Nucleus accumbens (tissue), 56 donors: ENCODE measurements at places on chromosomes 2 and 18.

GRCh38 chr2:164079258-164079657, 343.4 kb upstream of the FIGN start:
- DNase-seq: no peak

GRCh38 chr18:1104181-1104881, 199.7 kb downstream of the ADCYAP1 start:
- no peak for DNase-seq

DNA sequence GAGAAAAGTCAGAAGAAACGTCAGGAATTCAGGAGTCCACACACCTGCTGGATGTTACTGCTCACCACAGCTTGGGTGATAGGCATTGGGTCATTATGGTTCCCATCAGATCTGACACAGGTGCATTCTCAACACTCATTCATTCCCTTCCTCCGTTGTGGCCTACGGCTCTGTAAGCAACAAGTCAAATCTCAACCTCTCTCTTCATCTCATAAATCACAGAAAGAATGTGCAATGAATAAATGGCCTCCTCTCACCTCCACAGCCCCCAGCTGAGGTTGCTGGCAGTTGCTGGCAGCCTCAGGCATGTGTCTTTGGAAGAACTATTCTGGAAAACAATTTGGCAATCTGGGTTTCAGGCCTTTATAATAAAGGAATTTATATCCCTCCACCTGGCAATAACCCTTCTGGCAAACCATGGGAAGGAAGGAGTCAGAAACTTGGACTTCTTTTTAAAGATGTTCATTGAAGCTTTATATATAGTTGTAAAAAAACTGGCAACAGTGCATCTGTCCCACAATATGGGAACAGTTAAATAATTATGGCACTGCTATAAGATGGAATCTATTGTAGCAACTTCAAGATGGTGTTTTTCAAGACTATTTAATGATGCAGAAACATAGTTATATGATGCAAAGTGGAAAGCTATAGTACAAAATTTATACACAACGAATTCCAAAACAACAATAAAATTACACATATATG, 175.4 kb downstream of the ANAPC1 start:
- DNase-seq: no peak

DNA sequence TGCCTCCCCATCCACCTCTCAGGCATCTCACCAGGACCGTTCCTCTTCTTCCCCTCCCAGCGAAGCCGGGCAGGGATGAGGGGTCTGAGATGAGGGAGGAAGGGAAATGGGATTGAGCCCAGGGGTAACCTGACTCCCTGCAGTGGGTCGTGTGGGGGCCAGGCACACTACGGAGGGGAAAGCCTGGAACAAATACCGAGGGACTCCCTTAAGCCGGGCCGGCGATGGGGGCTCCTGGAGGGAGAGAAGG, 250 bp upstream of the SPEG start:
- no peak for DNase-seq

DNA sequence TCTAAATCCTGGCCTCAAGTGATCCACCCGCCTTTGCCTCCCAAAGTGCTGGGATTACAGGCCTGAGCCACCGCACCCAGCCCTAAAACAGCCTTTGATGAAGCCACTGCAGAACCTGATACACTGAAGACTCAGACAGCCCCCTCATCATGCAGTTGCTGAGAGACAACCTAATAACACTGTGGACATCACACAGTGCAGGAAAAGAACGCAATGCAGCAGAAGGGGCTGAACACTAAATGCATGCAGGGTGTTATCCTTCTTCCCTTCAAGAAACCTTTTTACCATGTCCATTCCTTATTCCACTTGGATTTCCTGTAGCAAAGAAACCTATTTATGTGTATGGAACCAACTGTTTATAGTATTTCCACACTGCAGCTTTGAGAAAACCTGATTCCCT, 35.7 kb downstream of the MGAT4A start:
- DNase-seq: no peak

- no peak for DNase-seq
These were observed 361.9 kb downstream of the TXNL1 start for GRCh38 chr18:56276466-56276865.

DNA sequence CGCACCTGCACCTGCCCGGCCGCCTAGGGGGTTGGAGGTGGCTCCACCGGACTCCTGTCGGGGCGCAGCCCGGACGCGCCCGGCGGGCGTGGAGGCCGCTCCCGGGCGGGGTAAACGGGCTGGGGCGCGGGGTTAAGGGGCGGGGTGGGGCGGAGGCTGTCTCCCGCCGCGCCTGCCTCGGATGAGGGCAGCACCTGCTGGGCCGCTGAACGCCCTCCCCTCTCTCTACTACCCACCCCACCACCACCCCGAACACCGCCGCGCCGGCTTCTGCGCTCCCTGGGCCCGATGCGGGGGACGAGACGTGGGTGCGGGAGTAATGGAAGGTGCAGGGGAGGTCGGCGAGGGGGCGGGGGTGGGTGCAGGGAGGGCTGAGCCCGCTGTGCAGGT, 224.8 kb upstream of the ID2 start:
- no peak for DNase-seq

- DNase-seq: no peak
These were observed 3.0 kb upstream of the IL1RN start for GRCh38 chr2:113124181-113124961.

- no peak for DNase-seq
These were observed 269.2 kb downstream of the NYAP2 start for GRCh38 chr2:225668606-225669266.

GRCh38 chr18:8847900-8848299, 142.5 kb downstream of the MTCL1 start:
- DNase-seq: no peak

GRCh38 chr2:228688007-228688645, 506.6 kb upstream of the SPHKAP start:
- no peak for DNase-seq

DNA sequence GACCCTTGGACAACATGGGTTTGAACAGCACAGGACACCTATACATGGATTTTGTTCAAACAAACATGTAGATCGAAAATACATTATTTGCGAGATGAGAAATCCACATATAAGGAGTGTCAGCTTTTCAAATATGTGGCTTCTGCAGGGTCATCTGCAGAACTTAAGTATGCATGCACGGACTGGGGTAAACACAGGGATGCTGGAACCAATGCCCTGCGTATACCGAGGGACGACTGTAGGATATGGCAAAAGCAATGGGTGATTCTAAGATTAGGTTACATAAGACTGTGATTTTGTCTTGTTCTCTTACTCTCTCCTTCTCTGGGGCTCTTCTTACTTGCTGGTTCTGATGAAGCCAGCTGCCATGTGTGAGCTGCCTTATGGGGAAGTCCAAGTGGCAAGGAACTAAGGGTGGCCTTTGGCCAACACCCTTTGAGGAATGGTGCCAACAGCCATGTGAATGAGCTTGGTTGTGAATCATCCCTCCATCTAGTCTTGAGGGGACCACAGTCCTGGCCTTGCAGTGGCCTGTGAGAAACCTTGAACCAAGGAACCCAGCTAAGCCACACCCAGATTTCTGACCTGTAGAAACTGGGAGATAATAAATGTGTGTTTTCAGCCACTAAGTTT, 66.5 kb downstream of the EVA1A start:
- no peak for DNase-seq

GRCh38 chr2:11082880-11083279, 72.4 kb upstream of the SLC66A3 start:
- no peak for DNase-seq

GRCh38 chr18:69957747-69958146, 10.1 kb upstream of the CD226 start:
- no peak for DNase-seq
